Myocyte (in vitro differentiated cells): ENCODE measurements at places on chromosomes 3 and 15. TPM values are rescaled to one million over a fixed set of nuclear protein-coding genes. Genes with fewer than 3 reads are reported as not detected.

DNA sequence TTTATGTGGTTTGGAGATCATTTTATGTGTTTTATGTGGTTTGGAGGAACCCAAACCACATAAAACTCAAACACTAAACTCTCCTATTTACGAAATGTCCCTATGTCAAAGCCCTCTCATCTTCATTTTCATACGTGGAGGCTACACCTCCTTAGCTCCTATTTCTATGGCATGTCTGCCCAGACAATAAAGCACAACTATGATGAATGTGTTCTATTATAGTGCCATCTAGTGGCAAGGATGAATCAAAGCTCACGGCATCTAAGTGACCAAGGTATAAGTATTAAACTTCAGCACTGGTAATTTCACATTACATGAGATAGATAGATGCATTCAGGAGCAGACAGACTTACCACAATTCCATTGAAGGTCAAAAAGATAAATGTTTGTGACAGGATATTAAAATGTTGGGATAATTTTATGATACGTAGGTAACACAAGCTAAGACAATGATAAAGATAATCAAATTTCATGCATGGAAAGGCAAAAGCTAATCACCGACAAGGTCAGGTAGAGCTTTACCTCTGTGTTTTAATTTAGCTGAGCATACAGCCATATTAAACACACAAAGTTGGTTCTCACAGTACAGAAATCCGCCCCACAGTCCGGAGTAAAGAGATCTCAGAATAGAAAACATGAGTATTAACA lies 130.6 kb upstream of the FHIT start:
- peak; percentile 4 for DNase-seq

GRCh38 chr3:46573701-46574100 lies 7.6 kb upstream of the LRRC2 start:
- DNase-seq = no peak

DNA sequence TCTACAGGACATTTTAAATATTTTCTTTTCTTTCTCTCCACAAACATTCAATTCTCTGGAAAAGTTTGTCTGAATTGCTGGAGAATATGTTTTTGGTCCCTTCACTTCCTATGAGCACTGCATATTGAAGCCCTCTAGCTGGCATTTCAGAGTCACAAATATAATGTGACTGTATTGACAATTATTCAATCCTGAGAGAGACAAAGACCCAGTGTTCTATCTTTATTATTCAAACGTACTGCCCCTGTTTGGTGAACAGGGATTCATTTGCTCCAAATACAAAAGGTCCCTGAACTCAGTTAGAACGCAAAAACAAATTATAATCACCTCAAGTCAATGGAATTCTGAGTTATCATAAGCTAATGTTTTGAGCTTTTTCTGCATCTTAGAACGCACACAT lies 173.1 kb upstream of the CDIN1 start:
- DNase-seq = no peak

DNA sequence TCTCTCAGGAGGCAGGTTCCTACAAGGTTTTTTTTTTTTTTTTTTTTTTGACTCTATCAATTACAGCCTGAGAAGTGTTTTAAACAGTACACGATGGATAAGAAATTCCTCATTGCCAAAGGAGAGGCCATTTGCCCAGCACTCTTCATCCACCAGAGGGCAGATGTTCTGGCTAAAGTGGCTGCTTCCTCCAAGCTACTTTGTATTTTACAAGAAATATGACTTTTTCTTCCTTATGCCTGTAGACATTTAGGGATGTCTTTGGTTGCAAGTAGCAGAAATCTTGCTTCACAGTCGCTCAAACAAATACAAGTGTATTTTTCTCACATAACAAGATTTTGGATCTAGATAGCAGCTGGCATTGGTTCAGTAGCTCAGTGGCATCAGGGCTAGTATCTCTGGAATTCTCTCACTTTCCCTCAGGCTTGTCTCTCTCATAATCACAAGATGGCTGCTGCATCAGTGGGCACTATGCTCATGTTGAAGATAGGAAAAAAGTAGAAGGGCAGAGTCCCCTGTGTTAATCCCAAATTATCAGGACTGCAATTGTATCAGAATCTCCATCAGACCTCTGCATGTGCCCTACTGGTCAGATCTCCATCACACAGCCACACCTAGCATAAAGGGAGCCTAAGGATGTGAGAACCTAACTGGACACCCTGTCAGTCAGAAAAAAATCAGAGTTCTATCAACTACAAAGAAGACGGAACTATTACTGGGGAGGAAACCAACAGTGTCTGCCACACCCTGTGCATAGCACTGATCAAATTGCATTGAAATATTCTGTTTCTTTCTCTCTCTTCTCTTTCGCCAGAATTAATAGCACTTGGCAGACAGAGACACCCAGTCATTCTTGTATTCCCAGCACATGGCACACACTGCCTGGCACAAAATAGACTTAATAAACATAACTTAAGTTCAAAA lies 138.9 kb upstream of the COL8A1 start:
- peak; percentile 70 for DNase-seq

GRCh38 chr3:102537123-102537522 lies 102.3 kb downstream of the ZPLD1 start:
- no peak for DNase-seq

- DNase-seq = no peak
Measured at GRCh38 chr15:38320181-38320580, 67.5 kb downstream of the SPRED1 start.

DNA sequence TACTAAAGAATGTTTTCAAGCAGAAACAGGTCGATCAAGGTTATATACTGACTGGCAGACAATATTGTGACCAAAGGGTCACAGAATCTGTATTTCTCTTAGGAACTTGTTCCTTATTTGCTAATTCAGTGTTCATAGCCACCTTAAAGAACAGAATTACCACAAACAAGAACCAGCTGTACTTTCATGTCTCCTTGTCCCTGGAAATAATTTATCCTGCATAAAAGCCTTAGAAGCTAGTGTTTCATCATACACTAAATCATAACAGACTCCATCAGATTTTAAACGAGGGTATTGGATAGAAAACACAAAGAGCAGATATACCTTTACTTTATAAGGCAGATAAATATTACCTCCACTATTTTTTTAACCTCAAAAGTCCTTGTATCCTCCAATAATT lies 6.4 kb downstream of the DNAJC19 start:
- no peak for DNase-seq

- DNase-seq = no peak
Measured at GRCh38 chr3:129614435-129614834, 8.0 kb upstream of the PLXND1 start.

DNA sequence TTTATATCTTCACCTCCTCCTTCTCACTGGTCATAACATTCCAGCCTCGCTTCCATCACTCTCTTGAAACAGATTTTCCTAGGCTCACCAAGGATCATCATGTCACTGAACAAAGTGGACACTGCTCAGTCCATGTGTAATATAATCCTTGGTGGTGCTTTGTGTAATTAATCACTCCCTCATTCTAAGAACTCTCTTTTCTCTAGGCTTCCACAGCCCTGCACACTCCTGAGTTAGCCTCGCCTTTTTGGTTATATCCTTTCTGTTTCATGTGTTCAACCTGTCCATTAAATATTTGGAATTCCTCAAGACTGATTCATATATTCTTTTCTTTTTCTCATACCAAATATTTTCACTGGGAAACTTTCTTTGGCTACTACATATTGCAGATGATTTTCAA lies 440.8 kb downstream of the PYDC2 start:
- no peak for DNase-seq

DNA sequence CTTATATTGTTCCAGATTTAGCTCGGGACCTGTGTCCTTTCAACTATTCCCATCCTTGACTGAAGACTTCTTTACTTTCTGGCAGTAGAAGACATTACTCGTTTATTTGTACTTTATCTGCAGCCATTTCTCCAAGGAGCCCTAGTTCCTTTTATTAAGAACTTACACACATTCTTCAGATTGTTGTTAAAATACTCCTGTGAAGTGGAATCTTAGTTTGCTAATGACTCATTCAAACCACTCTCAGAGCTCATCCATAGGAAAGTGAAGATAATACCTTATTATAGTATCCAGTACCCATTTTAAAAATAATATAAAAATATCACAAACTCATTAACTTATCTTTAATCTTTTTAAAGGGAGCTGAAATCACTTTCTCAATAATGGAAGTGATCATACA lies 63.5 kb downstream of the C3orf70 start:
- DNase-seq = no peak

- peak; percentile 75 for DNase-seq
Measured at GRCh38 chr15:37034835-37035748, 65.3 kb downstream of the MEIS2 start.

DNA sequence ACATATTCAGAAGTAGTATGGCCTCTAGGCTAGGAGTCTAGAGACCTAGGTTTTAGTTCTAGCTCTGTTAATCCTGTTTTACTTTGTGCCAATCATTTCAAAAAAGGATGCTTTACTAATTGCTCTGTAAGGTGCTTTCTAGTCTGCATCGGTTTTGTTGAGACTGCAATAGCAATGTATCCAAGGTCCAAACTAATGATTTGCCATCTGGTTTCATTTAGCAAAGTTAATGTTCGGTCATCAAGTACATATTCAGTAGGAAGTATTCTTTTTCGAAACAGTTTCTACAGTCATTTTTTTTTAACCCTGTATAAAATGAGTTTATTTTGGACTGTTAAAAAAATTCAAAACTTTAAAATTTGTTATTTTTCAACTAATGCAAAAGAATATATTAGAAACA lies 2.0 kb upstream of the GALK2 start:
- DNase-seq = no peak

- peak; percentile 9 for DNase-seq
Measured at GRCh38 chr3:106068795-106069194, 200.0 kb upstream of the CBLB start.

GRCh38 chr15:86375733-86376280 lies 296.1 kb downstream of the AGBL1 start:
- no peak for DNase-seq

DNA sequence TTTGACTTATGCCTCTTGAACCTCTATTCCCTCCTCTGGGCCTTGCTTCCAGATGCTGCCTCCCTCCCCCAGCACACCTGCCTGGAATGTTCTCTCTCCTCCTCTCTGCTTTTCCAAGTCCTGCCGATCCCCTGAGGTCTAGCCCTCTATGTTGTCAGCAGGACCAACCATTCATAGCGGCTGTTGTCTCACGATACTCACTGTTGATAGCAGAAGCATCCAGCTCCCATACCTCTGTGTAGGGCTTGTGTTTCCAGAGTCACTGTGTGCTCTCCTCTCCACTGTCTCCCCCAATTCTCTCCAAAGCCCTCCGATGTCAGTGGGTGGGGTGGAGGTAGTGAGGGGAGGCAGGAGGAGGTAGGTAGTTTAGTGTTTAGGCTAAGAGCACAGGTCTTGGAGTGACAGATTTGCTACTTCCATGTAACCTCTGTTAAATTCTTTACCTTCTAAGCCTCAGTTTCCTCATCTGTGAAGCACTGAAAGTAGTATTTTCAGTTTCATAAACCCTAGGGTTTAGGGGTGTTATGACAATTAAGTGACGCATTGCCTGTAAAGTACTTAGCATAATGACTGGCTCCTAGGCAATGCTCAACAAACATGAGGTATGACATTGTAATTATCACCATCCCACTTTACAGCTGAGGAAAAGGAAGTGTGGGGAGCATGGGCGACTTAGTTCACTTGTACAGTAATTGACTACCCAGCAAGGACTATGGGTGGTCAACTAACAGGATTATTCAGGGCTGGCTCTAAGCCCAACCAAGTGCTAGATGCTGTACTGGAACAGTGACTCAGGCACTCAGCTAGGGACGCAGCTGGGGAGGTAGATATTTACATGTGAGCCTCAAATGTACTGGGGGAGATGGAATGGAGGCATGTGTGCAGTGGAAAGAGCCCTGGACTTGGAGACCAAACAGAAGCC lies 122.8 kb downstream of the CACNA1D start:
- DNase-seq = no peak

- no peak for DNase-seq
Measured at GRCh38 chr3:170027233-170028102, 10.3 kb upstream of the GPR160 start.

DNA sequence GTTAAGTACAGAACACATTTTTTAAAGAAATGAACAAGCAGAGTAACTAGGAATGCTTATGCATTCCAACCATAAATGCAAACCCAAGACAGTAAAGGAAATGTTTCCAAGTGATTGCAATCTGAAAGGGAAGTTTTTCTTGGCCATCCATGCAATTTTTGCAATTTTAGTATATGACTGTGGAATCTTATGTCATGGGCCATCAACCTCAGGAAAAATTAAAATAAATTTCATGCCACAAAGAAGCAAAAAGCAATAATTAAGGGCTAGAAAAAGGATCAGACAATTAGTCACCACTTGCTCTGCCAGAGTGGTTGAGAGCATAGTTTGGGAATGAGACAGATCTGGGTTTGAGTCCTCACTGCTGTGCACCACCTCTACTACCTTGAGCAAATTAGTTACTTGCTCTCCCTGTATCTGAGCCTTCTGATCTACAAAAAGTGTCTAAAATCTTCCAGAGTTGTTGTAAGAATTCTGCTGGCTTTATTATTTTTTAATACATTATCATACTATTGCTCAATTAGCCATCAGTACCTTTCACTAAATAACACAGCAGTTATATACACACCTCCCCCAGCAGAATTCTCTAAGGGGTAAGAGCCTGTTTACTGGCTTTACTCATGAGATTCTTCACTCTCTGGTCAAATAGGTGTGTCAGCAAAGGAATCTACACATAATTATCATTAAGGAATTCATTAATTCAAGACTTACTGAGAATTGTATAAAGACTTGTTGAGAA lies 49.7 kb upstream of the FBN1 start:
- DNase-seq = peak; percentile 18

- DNase-seq = peak; percentile 88
Measured at GRCh38 chr3:107206141-107206540, 171.1 kb upstream of the CCDC54 start.

DNA sequence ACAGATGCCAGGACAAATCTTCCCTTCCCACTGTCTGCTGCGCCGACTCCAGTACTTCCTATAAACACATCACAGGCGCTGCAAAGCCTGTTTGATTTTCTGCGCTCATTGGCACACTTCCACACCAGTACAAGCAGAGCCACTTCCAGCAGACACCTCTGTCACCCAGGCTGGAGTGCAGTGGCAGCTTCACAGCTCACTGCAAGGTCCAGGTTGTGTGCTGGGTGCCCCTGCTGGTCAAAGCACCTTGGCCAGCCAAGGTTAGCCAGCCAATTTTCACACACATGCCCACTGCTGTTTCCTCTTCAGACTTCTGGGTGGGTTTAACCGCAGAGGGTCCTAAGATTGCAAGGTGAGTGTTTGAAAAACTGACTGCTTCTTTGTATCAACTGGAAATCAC lies 4.9 kb downstream of the CHDH start:
- no peak for DNase-seq

GRCh38 chr15:92979011-92979701 lies 79.0 kb downstream of the CHD2 start:
- DNase-seq = no peak

GRCh38 chr15:64430000-64430735 lies 30.2 kb upstream of the ZNF609 start:
- peak; percentile 78 for DNase-seq

Gene PFKFB4
- total RNA-seq = 7.0 and 8.1 TPM in 2 replicates

Gene ZXDC
- 41.5 and 45.9 TPM in 2 replicates for total RNA-seq

Gene SLC22A14
- total RNA-seq = 0.78 and 0.83 TPM in 2 replicates

Gene TMEM108
- 16.7 and 20.7 TPM in 2 replicates for total RNA-seq

Gene HACL1
- total RNA-seq = 11.2 and 11.7 TPM in 2 replicates

Gene NCBP2
- total RNA-seq = 90.8 and 92.5 TPM in 2 replicates

Gene LRRC3B
- not detected in 2 replicates for total RNA-seq

Gene CDHR4
- 0.19 TPM in 1 of 2 replicates, not detected in the other for total RNA-seq
